Thoracic aorta endothelial cell (primary cell): ENCODE measurements at places on chromosomes 2 and 18. TPM values are rescaled to one million over a fixed set of nuclear protein-coding genes. Genes with fewer than 3 reads are reported as not detected.

The MTLN gene
- total RNA-seq = 42.3 and 44.8 TPM in 2 replicates

The TUBB8B gene
- not detected in 2 replicates for total RNA-seq

The CD8A gene
- not detected in 2 replicates for total RNA-seq

The LDLRAD4 gene
- 1.1 and 1.6 TPM in 2 replicates for total RNA-seq

The FN1 gene
- 1,060 and 2,196 TPM in 2 replicates for total RNA-seq

The SP140 gene
- total RNA-seq = 0.66 TPM in 1 of 2 replicates, not detected in the other

The DAW1 gene
- total RNA-seq = 9.0 and 9.6 TPM in 2 replicates

The NDC80 gene
- total RNA-seq = 45.7 and 61.7 TPM in 2 replicates

The ITGA4 gene
- total RNA-seq = 3.7 and 4.0 TPM in 2 replicates

The FSHR gene
- not detected in 2 replicates for total RNA-seq
